ENCODE measurements at places on chromosomes 11 and 22.

GRCh38 chr11:115459563-115459962, 44.7 kb downstream of the CADM1 start:
- DNase-seq: no peak

DNA sequence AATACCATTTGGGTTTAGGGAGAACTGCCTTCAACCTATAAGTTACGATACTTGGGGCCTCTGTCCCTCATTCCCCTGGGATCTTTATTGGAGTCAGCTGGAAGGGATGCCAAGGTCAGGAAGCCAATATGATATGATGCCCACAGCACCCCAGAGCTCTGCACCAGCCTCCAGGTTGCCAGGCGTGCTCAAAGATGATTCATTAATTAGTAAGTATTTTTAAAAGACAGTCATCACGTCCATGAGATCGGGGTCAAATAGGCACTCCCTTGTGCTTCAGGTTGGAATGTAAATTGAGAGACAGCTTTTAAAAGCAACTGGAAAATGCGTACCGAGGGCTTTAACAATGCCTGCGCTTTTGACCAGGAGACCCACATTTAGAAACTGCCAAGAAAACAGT, 57.0 kb upstream of the CD5 start:
- no peak for DNase-seq

- DNase-seq: no peak
These were observed 153.6 kb downstream of the RCN1 start for GRCh38 chr11:32244453-32244852.

GRCh38 chr22:24938741-24939341, 7.7 kb downstream of the LHFPL7 start:
- DNase-seq: no peak

GRCh38 chr22:24033731-24034130, 22.6 kb downstream of the CABIN1 start:
- DNase-seq: no peak

GRCh38 chr22:29673361-29674066, 46.3 kb upstream of the CABP7 start:
- no peak for DNase-seq

- no peak for DNase-seq
These were observed 111.6 kb downstream of the SIK3 start for GRCh38 chr11:116986521-116987105.

DNA sequence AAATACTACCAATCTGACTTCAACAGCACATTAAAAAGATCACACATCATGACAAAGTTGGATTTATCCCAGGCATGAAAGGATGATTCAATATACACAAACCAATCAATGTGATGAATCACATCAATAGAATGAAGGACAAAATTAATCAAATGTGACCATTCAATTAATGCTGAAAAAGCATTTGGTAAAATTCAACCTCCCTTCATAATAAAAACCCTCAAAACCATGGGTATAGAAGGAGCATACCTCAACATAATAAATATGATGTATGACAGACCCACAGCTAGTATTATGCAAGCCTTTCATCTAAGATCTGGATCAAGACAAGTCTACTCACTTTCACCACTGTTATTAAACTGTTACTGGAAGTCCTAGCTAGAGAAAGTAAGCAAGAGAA, 921.7 kb upstream of the RAG2 start:
- no peak for DNase-seq

All from activated CD8-positive, alpha-beta memory T cell treated with anti-CD3 and anti-CD28 coated beads for 48 hours (primary cell).